ENCODE measurements at places on chromosomes 16 and 17. TPM values are rescaled to one million over a fixed set of nuclear protein-coding genes. Genes with fewer than 3 reads are reported as not detected.

Gene KRT9
- not detected for total RNA-seq

Gene HASPIN
- 8.9 TPM for total RNA-seq

Gene DNAI2
- total RNA-seq: not detected

Gene MSI2
- total RNA-seq: 22.8 TPM

Gene GNGT2
- 0.86 TPM for total RNA-seq

Gene CSH1
- not detected for total RNA-seq

Gene SBK1
- total RNA-seq: 0.04 TPM

Gene KRT12
- not detected for total RNA-seq

Gene SSTR5
- total RNA-seq: not detected

Gene ERN2
- total RNA-seq: not detected

Gene CEP131
- 16.3 TPM for total RNA-seq

Gene TBC1D3E
- not detected for total RNA-seq

Gene CDH13
- total RNA-seq: 62.3 TPM

Gene GPRC5C
- not detected for total RNA-seq

Gene TERB1
- total RNA-seq: not detected

Gene WNT9B
- total RNA-seq: not detected

Gene IRX3
- 0.07 TPM for total RNA-seq

Gene TUBB3
- total RNA-seq: 156 TPM

Gene ADORA2B
- 8.0 TPM for total RNA-seq

Gene DNAAF1
- total RNA-seq: under 0.01 TPM

Measured in pulmonary artery endothelial cell (primary cell).